Renal pelvis (tissue), 12 donors: ENCODE measurements at places on chromosomes 3 and 15. TPM values are rescaled to one million over a fixed set of nuclear protein-coding genes. Genes with fewer than 3 reads are reported as not detected.
A peak's percentile ranks its signal among the peaks of the same experiment; 100 is the strongest.

DNA sequence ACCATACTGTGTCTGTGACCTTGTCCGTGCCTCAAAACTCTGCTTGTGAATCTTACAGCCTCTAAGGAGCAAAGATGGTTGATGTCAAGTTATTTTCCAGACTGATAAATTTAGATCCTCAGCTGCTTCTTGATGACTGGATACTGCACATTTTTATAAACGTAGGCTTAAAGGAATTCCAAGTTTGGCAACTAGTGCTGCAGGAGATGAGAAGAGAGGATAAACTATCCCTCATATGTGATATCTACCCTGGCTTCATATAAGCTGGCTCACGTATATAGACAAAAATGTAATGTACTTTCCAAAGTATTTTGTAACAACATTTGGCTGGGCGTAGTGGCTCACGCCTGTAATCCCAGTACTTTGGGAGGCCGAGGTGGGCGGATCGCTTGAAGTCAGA is 89.6 kb downstream of the GMPS start:
- no peak for DNase-seq

GRCh38 chr3:174583396-174583795 is 275.7 kb upstream of the NAALADL2 start:
- no peak for DNase-seq

DNA sequence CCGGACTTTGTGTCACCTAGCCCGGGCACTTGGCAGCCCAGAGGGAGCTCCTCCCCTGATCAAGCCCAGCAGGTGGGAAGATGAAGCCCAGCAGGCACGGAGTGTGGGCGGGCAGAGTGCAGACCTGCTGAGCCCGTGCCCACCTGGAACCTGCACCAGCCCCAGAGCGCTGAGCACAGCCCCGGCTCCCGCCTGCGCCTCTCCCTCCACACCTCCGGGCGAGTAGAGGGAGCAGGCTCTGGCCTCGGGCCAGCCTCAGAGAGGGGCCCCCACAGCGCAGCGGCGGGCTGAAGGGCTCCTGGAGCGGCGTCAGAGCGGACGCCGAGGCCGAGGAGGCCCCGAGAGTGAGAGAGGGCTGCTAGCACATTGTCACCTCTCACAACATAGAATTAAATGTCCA is 257.7 kb downstream of the VGLL3 start:
- no peak for DNase-seq

DNA sequence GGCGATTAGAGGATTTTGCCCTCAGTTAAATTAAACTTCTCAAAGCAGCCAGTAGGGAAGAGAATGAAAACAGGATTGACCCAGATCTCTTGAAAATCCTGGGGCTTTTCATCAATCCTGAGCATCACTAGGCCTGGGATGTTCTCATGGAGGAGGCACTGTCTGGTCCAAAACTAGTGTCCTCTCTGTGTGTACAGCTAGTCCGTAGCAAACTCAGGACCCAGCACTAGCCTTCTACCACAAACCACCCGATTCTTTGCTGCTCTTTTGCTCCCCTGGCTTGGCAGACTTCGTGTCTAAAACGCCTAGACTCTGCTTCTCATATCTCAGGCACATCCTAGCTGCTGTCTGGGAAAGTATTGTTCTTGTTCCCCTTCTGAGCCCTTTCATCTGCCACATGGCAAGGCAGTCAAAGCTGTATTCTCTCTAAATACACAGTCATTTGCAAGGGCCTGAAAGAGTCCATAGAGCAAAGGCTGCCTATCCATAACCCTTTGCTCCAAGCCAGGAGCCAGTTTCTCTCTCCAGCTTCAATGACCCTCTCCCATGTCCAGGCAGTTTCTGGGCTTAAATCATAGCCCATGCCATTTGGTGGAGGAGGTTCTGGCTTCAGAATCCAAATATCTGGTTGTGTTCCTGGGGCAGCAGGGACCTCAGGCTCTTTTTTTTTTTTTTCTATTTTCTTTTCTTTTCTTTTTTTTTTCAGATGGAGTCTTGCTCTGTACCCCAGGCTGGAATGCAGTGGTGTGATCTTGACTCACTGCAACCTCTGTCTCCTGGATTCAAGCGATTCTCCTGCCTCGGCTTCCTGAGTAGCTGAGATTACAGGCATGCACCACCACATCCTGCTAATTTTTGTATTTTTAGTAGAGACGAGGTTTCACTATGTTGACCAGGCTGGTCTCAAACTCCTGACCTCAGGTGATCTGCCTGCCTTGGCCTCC is 52.4 kb downstream of the CDC25A start:
- DNase-seq: no peak

DNA sequence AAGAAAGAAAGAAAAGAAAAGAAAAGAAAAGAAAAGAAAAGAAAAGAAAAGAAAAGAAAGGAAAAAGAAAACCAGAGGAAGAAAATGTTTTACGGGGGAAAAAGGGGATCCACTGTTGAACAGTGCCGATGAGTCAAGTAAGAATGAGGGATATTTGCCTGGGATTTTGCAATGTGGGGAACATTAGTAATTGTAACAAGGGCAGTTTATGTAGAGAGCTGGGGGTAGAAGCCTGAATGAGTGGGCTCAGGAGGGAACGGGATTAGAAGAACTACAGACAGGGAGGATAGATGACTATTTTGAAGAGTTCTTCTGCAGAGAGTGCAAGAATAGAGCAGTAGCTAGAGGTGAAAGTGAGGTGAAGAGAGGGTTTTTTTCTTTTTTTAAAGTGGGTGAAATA is 28.7 kb downstream of the GATM start:
- no peak for DNase-seq

DNA sequence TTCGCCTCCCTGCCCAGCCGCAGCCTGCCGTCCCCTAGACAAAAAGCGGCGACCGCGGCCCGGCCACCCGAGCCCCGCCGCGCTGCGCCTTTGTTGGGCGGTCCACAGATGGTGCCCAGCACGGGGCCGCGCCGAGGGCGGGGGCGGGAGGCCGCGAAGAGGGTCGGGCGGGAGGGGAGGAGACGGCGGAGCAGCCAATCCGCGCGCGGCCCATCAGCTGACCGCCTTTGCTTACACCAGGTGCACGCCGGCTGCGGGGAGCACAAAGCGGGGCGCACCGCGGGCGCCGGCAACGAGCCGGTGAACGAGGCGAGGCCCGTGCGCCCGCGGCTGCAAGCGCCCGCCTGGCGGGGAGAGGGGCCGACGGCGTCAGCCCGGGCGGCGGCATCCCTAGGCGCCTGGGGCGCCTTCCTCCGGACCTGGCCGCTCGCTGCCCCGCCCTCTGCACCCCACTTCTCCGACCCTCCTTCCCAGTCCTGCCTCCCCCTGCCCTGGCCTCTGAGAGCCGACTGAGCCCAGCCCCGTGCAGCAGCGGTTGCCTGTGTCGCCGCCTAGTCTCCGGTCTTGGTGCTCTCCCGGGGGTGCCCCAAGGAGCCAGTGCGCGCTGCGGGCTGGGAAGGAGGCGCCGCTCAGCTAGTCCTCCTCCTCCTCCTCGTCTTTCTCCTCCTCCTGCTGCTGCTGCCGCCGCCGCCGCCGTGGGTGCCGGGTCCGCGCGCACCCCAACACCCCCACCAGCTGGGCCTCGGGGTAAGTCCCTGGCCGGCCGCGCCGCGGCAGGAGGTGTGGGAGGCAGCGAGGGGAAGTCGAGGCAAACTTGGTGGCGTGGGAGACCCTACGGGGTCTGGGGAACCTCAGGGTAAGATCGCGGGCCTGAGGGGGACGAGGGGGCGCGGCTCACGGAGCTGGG is at the start of gene LRRN1:
Gene LRRN1 (plus strand): TSS at position 259 of the 907 bp plus-strand sequence. CDS start 45,211 bp downstream, outside the sequence.
- DNase-seq: peak; percentile 77

DNA sequence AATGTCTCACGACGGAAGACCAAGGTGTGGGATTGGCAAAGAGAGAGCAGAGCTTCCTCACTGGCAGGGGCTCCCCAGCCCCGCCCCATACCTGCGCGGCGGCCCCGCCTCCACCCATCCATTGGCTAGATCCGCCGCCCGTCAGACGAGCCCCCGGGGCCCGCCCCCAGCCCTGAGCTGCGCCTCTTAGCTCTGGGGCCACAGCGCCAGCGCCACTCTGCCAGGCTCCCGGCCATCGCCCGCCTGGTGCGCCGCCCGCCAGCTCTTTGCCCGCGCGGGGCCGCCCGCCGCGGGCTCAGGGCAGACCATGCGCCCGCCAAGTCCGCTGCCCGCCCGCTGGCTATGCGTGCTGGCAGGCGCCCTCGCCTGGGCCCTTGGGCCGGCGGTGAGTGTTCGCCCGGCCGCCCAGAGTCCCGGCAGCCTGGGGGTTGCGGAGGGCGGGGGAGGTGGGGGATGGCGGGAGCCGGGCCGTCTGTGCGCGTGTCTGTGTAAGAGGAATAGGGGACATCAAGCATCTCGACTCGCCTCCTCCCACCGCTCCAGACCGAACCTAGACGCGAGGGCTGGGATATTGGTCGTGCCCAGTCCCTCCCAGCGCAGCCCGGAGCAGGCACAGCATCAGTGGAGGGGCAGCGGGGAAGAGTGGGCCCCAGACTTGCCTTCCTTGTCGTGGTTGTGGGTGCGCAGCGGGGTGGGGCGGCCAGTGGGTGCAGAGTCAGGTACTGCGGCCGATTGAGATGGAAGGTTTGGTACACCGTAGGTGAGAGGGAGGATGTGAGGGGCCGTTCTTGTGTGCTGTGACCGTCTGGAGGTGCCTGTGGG is at the start of gene VIPR1:
Gene VIPR1 (plus strand): TSS at position 215 of the 822 bp plus-strand sequence. CDS start 93 bp downstream, at position 308.
- DNase-seq: peak; percentile 65

DNA sequence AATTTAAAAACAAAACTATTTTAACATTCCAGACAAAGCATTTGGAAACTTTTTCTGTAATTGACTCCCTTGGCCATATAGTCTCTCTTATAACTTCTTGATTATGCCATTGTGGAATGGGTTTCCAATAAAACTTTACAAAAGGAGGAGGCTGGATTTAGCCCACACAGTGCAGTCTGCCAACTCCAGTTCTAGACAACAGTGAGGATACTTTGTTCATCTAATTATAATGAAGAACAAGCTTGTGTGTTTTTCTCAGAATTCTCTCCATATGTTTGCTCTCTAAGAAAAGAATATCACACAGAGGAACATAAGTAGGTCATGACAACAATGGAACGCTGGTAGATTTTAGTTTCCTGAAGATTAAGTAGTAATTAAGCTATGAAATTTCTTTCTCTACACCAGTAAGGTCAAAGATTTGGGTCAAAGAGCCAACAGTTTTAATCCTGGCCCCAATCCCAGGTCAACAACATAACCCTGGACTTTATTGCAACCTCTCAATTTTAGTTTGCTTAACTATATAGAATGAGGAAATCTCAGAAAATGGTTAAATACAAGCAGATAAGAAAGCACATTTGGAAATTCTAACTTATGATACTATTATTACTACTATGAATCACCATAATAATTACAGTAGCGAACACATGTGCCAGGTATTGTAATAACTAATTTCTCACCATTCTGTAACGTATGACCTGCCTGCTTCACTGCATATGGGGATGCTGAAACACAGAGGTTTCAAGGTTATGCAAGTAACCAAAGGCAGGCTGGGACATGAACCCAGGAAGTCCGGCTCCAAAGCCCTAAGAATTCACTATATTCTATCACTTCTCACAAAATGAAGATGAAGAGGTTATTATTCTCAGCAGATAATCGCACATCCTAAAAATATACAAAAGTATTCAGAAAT is 65.7 kb downstream of the TJP1 start:
- DNase-seq: no peak

GRCh38 chr3:187237741-187238140 is 40.5 kb downstream of the RTP1 start:
- no peak for DNase-seq

DNA sequence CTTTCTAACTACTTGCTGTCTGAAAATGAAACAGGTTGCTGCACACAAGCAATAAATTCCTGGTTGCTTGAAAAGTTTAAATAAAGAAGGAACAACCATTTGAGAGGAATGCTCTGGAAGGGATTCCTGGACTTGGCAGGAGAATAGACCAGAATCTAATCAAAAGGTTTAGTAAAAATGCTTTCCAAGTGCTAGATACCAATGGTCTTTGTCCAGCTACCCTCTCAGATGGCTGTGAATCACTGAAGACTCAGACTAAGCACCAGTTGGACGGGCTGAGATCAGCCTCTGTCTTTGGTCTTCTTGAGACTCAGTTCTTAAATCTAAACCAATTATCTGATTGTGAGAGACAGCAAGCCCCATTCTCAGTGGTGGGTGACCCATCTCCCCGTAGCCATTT is 27.7 kb upstream of the LPP start:
- DNase-seq: no peak

DNA sequence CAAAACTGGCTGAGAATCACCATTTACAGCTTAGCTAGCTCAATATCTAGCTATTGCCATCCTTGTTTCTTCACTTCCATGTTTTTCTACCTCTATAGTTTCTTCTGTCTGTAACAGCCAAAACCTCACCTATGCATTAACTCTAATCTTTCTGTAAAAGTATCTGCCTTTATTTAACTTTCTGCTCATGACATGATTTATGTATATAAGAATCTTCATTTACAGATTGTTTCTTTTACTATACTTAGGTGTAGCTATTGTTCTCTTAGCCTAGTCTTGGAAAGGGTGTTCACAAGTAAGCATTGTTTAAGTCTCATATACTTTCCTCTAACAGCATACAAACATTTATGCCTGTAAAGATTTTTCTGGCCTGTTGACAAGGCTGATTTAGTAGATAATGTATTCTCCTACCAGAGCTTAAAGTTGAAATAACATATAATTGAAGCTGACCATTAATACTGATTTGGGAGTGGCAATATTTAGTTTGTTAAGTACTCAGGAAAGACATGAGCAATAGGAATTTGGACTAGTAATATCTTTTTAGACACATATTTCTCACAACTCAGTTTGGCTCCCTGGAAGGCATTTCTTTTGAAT is 9.4 kb downstream of the FILIP1L start:
- DNase-seq: no peak

- DNase-seq: no peak
These were observed 17.1 kb downstream of the MAGEF1 start for GRCh38 chr3:184694716-184695115.

DNA sequence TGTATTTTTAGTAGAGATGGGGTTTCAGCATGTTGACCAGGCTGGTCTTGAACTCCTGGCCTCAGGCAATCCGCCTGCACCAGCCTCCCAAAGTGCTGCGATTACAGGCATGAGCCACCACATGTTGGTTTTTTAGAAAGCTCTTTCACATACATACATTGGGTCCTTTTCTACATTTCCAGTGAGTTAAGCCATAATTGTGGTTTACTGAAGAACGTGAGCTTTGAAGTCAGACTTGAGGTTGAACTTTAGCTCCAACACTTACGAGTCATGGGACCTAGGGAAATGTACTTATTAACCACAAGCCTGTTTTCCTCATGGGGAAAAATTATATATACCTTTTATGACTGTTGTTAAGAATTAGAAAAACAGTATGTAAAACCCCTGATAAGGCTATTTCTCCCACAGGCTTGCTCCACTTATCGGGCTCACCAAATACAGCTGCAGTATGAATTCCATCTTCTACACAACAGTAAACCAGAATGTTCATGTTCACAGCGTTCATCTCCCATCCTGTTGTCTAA is 39.0 kb downstream of the GPR160 start:
- no peak for DNase-seq

GRCh38 chr3:159830523-159831154 is 158.0 kb upstream of the IL12A start:
- DNase-seq: no peak

GABRB3 gene
- 5.4 TPM for polyA plus RNA-seq

ASB14 gene
- 1.6 TPM for polyA plus RNA-seq

FAM219B gene
- 51.4 TPM for polyA plus RNA-seq

FAIM gene
- polyA plus RNA-seq: 26.6 TPM

ABI3BP gene
- 15.1 TPM for polyA plus RNA-seq

ADAMTSL3 gene
- 2.4 TPM for polyA plus RNA-seq
